Stimulated activated CD4-positive, alpha-beta T cell treated with anti-CD3 and anti-CD28 coated beads, Interleukin-15, amount 100 ng/mL, for 1 hour (primary cell): ENCODE measurements at places on chromosomes 3 and 15.

- DNase-seq, result no peak
Measured at GRCh38 chr3:7238565-7239295, 377.8 kb downstream of the GRM7 start.

DNA sequence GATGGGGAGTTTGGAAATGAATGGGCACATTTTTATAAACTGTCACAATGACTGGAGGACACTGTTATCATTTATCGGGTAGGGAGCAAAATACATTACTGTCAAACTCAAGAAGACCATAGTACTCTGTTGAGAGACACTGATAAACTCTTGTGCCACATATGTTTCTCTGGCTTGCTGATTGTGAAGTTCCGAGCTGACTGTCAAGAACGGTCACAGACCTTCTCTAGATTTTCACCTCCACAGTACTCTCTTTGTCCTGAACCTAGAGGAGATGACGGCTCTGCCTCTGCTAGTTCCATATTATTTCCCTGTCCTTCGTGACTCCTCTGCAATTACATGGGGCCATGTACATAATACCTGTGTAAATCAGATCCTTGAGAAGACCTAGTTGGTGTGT lies 451.9 kb downstream of the LPP start:
- DNase-seq, result no peak

DNA sequence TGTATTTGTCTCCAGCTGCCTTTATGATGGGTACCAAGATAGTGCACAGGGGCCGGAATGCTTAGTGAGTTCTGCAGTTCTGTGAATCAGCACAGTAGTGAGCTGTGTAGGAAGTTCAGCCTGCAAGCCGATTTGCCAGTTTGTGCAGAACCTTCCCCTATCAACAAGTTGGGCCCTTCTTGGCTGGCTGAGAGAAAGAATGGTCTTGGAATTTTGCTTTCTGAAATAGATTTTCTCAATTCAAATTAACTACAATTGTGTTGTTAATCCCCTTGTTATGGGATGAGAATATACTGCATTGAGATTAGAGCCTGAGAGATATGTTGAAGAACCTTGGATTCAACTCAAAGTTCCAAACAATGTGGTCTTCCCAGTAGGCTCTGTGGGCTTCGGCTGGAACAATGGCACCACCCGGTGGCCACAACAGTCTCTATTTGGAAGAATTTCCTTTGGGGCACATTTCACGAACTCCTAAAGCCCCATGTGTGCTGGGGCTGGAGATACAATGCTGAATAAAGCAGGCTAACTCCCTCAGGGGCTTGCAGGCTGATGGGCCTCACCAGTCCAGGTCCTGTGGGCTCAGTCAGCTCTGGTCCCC lies 59.1 kb downstream of the TRIM42 start:
- DNase-seq, result no peak

GRCh38 chr3:123791417-123791816 lies 92.7 kb downstream of the MYLK start:
- no peak for DNase-seq

GRCh38 chr15:95558131-95558530 lies 772.4 kb upstream of the NR2F2 start:
- DNase-seq, result no peak

DNA sequence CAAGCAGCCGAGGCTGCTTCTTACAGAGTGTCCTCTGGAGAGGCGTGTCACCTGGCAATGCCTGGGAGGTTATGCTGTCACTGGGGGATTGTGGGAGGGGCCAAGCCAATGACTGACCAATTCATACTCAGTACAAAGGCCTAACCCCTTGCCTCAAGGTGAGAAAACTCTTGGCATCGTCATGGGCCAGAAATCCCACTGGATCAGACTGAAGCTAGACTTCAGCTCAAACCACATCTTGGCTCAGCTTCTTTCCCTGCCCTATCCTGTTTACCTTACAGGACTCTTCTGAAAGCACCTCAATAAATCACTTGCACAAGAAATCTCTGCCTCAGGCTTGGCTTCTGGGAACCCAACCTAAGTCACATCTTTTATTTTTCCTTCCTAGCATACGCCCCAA lies 9.5 kb downstream of the ANAPC13 start:
- no peak for DNase-seq

- no peak for DNase-seq
Measured at GRCh38 chr3:120415756-120416155, 35.0 kb downstream of the FSTL1 start.

GRCh38 chr3:194269610-194270145 lies 81.5 kb downstream of the CPN2 start:
- DNase-seq, result no peak

- no peak for DNase-seq
Measured at GRCh38 chr15:101702077-101702476, 22.2 kb downstream of the TARS3 start.

GRCh38 chr3:59300733-59301132 lies 250.9 kb upstream of the CFAP20DC start:
- DNase-seq, result no peak

GRCh38 chr3:23490459-23490858 lies 287.3 kb downstream of the UBE2E2 start:
- DNase-seq, result no peak

- DNase-seq, result no peak
Measured at GRCh38 chr15:88932875-88933330, 19.7 kb upstream of the MFGE8 start.

- DNase-seq, result no peak
Measured at GRCh38 chr15:25345943-25346342, 92.9 kb downstream of the UBE3A start.

DNA sequence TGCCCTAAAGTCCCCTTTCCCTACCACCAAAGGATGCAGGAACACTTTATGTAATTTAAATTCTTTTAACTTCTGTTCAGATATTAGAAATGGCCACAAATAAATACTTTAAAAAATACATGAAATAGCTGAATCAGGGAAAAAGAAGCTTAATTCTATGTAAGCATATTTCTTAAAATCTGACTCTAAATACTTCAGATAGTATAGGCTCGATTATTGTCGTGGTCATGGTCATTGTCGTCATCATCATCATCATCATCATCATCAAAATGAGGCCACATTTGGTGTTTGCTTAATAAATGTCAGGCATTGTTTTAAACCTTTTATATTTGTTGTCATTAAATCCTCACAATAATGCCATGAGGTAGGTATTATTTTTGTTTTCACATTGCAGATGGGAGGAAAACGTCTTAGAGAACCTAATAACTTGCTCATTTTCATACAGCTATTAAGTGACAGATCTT lies 14.6 kb downstream of the SLC2A2 start:
- DNase-seq, result no peak

DNA sequence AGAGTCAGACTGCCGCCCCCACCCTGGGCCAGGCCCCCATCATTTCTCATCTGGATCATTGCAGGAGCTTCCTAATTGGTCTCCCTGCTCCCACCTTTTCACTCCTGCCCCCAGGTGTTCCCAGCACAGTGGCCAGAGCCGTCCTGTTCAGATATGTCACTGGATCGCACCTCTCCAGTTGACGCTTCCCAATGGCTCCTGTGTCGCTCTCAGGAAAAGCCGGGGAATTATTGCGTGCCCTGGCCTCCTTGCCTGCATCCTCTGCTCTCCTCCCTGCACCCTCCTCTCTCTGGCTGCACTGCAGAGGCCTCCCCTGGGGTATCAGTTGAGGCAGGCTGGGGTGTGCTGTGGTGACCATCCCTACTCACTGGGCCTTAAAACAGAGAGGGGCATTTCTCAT lies 25.5 kb upstream of the CYP11A1 start:
- DNase-seq, result no peak

DNA sequence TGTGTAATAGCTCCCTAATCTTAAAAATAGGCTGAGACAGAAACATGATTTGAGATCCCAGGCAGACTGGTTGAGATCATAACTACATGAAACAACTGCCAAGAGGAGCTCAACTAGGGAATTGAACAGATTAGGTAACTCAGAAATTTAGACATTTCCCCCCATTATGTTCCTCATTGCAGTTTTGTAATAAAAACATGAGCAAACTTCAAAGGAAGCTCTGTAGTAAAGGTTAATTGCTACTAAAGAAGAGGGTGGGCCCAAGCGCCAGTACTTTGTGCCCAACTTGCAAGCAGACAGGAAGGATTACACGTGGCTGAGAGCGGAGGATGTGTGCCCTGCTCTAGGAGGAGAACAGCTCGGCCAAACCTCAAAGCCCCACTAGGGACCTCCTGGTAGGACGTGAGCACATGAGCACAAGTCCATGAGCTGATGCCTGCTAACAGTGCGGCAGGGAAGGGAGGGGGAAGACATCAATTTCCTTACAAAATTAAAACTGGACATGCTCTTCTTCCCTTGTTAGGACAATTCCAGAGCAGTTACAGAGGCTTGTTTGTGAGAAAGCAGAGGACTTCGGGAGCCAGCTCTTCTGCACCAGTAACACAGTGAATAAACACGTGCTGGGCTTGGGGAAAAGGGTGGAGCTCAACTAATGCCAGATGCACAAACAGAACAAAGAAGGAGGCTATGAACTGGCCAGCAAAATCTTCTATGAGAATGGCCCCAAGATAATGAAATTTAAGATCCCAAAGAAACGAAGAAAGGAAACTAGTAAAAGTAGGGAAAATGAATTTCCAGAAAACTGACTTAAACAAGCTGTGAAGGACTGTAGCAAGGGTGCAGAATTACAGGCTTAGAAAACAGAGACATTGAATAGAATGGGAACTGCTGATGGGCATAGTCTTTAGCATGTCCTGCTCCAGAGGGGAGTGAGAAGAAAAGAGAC lies 275.5 kb downstream of the MECOM start:
- no peak for DNase-seq

GRCh38 chr3:187735383-187735782 lies 9.9 kb downstream of the BCL6 start:
- no peak for DNase-seq

DNA sequence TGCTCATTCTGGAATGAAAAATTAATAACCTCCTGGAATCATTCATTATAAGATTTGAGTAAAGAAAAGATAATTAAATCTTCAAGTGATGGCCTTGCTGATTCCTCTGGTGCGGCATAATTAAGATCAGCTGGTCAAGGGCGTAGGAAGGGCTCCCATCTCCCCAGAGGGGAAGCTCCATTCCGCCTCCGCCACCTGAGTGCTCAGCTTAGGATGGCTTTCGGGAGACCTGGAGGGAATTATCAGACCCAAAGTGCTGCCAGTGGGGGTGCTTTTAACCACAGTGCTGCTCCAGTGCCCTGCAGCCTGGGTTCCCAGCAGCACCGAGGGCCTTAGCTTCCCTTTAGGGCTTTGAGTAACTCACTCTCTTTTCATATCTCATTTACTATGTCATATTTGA lies 556.6 kb upstream of the RGMA start:
- no peak for DNase-seq

DNA sequence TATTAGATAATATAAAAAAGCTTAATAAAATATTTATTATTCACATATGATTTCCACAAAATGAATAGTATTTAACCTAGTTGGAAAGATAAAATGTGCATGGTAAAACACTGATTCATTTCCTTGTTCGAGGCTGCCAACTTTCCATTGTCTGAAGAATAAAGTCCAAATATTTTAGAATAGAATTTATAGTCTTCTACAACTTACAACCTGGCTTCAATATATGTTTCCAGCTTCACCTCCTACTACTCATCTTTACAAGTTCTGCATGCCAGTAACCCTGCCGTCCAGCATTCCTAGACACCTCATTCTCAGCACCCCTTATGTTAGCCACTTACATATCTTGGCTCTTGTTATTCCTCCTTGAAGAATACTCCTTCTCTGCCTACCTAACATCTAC lies 244.5 kb downstream of the FGF12 start:
- no peak for DNase-seq

DNA sequence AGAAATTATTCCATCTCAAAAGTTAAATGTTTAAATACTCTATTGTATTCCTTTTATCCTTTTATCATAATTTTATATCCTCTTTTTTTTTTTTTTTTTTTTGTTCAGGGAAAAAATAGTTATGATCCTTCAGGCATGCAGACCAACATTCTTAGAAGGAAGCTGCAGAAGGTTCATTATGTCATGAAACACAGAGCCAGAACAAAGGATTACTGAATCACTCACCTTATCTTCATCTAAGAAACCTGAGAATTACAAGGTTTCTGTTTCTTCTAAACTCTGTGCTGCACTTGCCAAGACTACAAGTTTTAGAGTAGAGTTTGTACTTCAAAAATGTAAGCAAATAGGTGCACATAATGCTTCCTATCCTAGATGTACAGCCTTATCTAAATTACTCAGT lies 3.3 kb downstream of the PLCH1 start:
- no peak for DNase-seq

GRCh38 chr3:51388286-51389029 lies 2.6 kb upstream of the RBM15B start:
- DNase-seq, result no peak

- DNase-seq, result no peak
Measured at GRCh38 chr3:139394116-139394515, 4.7 kb upstream of the COPB2 start.

- no peak for DNase-seq
Measured at GRCh38 chr3:125103406-125103805, 47.6 kb upstream of the HEG1 start.

GRCh38 chr15:68730471-68730919 lies 90.2 kb downstream of the ANP32A start:
- no peak for DNase-seq

GRCh38 chr3:178671377-178671776 lies 135.1 kb downstream of the KCNMB2 start:
- DNase-seq, result no peak

DNA sequence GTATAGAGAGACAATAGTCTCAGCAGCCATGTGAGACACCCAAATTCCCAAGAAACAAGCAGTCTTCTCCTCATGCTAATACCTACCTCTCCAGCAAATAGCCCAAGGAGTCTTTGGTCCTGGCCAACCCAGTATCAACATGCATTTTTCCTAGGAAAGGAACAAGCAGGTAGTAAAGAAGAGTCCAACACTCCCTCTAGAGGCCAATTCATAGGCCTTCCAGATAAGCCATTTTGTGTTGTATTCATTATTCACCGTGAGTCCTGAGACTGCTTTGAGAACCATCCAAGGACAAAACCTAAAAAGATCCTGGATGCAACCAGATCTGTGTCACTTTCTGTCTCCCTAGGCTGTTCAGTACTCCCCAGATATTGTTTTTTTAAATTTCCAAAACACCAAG lies 63.6 kb upstream of the SNTN start:
- no peak for DNase-seq

DNA sequence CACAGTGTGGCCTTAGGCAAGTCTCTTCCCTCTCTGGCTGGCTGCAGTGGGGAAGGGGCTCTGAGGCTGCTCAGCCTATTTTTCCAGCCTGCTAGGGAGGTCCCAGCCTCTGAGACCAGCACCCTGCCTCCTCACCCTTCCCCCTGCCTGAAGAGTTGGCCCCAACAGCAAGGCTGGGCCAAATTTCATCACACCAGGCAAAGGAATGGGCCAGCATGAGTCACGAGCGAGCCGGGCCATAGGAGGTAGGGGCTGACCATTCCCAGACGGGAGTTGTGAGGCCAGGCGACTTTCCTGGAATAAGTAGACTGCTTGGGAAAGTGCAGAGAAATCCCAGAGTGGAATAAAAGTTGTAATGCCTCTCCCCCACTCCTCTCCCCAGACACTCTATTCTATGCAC lies 5.7 kb upstream of the FBLN2 start:
- DNase-seq, result no peak

DNA sequence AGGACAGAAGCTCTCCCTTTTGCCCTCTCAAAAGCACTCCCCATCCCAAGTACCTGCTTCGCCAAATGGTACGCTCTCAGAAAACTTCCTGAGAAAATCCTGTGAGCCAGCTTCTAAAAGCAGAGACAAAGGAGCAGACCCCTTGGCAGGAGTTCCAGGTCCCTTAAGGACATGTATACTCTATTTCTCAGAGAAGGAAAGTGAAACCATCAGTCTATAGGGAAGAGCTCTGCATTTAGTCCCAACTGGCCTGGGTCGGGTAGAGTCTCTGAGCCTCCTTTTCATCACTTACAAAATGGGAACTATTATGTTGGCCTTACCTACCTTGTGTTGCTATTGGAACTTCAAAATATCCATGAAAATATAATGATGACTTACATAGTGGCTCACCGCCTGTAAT lies 19.7 kb downstream of the DAPK2 start:
- DNase-seq, result no peak
